EL (cell line): ENCODE measurements at places on chromosomes 16 and 17.

GRCh38 chr16:27238016-27238587 is 30.5 kb downstream of the NSMCE1 start:
- no peak for DNase-seq

GRCh38 chr16:79007614-79008013 is 592.9 kb downstream of the MAF start:
- no peak for DNase-seq

- no peak for DNase-seq
Observed at GRCh38 chr17:14211801-14212200, 24.9 kb downstream of the CDRT15 start.

- DNase-seq = peak; percentile 83
Observed at GRCh38 chr17:43341715-43342588, 56.8 kb upstream of the ARL4D start.

DNA sequence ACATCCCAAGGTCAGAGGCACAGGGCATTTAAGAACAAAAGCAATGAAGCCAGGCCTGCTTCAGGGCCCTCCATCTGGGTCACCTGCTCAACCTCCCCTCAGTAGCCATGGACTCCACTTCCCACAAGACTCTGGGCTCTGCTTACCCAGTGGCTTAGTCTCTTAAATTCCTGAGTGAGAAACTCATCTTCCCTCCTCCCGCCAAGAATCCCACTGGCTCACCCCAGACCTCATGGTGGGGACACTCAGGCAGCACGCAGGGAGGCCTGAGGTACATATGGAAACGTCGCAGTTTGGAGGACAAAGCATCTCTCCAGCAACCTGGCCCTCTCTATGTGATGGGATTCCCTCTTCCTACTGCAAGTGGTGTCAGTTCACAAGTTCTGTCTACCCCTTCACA is 326.7 kb upstream of the CDH5 start:
- no peak for DNase-seq

GRCh38 chr17:20234276-20234675 is 225.1 kb downstream of the SPECC1 start:
- no peak for DNase-seq
